IMR-90 (cell line): ENCODE measurements at places on chromosomes 7 and 10. TPM values are rescaled to one million over a fixed set of nuclear protein-coding genes. Genes with fewer than 3 reads are reported as not detected.

DNA sequence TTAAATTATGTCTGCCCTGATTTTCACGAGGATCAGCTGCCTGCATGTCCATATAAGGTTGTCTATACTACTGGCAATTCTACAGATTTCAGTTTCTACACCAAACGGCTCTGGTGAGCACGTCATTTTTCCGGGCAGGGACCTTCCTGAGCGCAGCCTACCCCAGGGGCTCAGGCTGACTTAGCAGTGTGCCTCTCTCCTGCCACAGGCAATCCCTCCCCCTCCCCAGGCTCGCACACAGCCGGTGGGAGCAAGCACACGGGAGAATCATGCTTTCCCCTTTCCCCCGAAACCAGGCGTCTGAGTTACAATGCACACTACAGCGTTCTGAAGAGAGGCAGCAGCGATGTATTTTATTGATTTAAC is 1.7 kb downstream of the KLF6 start:
- H3K4me3 ChIP-seq, result peak overlapping the region; percentile 91
- H3K27ac ChIP-seq, result peak overlapping the region; percentile 93
- H3K36me3 ChIP-seq, result peaks cover 40% of the 10 kb centered on the region
- peaks cover 28% of the 10 kb centered on the region for H3K4me1 ChIP-seq
- H3K27me3 ChIP-seq, result no peaks in the 10 kb centered on the region

DNA sequence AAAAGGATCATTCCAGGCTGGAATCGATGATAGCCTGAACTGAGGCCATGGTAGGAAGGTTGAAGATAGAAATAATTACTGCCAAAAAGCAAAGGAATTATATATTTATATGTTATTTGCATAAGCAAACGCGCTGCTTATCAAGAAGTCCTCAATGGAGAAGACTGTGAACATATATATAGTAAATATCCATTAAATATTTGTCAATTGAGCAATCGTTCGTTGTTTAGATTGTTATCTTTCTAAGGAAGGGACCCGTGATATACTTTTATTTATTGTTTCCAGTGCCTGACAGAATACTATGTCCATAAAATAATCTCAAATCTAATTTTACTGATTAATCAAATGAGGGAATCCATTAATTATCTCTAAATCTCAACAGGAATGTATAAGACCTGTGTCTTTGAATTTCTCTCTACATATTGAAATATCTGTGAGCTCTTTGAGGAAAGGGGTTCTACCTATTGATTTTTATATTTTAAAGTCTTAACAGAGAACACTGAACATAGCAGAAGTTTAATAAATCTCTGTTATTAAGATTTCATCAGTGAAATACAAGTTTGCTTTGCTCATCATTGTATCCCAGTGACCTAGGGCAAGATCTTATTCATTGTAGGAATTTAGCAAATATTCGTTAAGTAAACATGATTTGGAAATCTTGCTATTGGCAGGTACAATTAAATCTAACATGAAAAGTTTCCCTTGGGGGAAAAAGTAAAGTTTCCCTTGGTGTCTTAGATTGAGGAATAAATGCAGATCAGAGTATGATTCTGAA is 12.0 kb upstream of the HERC4 start:
- no peak overlapping the region for H3K4me3 ChIP-seq
- H3K36me3 ChIP-seq, result no peaks in the 10 kb centered on the region
- H3K27me3 ChIP-seq, result no peaks in the 10 kb centered on the region
- peaks cover 13% of the 10 kb centered on the region for H3K4me1 ChIP-seq
- no peak for DNase-seq

Gene CYP2C9
- not detected in 2 replicates for total RNA-seq

GRCh38 chr7:105268511-105269392 is 120.0 kb downstream of the SRPK2 start:
- no peaks in the 10 kb centered on the region for H3K36me3 ChIP-seq
- no peaks in the 10 kb centered on the region for H3K27me3 ChIP-seq
- H3K4me3 ChIP-seq, result peak overlapping the region; percentile 36
- peak overlapping the region; percentile 64 for H3K27ac ChIP-seq
- DNase-seq, result peak; percentile 71

Gene ASZ1
- not detected in 2 replicates for total RNA-seq

Gene ZNF804B
- not detected in 2 replicates for total RNA-seq

DNA sequence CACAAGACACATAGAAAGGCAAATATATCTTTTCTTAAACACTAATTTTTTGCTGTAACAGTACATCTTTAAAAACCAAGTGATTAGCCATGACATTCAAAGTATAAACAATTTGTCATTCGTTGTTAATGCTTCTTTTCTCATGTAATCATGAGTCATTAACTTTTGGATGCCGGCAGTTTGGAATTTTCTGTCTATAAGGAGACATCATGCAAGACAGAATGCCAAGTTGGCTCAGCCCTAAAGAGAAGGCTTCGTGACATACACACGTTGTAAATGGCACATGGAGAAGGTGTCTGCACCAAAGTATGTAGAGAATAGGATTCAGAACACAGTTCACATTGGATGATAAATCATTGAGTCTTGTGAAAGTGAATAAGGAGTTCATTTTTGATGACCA is 35.9 kb downstream of the CCDC3 start:
- no peak overlapping the region for H3K27ac ChIP-seq
- peak; percentile 49 for DNase-seq
- H3K4me1 ChIP-seq, result peaks cover 7% of the 10 kb centered on the region; the same call in 1 of the 2 replicates
- H3K4me3 ChIP-seq, result no peak overlapping the region
- peaks cover 3% of the 10 kb centered on the region; the same call in 1 of the 2 replicates for H3K27me3 ChIP-seq
- no peaks in the 10 kb centered on the region for H3K36me3 ChIP-seq

Gene ANKRD26
- 4.8 and 8.6 TPM in 2 replicates for total RNA-seq
